ENCODE measurements at places on chromosomes 16 and 17.

GRCh38 chr17:6509031-6509771 lies 47.2 kb downstream of the PITPNM3 start:
- peak; percentile 69 for DNase-seq

DNA sequence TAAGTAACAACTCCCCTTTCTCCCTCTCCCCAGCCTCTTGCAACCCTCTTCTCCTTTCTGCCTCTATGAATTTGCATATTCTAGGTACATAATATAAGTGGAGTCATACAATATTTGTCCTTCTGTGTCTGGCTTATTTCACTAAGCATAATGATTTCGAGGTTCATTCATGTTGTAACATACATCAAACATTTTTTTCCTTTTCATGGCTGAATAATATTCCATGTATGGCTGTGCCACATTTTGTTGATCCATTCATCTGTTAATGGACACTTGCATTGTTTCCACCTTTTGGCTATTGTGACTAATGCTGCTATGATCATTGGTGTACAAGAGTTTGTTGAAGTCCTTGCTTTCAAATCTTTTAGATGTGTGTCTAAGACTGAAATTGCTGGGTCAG lies 17.6 kb upstream of the FA2H start:
- DNase-seq: no peak

DNA sequence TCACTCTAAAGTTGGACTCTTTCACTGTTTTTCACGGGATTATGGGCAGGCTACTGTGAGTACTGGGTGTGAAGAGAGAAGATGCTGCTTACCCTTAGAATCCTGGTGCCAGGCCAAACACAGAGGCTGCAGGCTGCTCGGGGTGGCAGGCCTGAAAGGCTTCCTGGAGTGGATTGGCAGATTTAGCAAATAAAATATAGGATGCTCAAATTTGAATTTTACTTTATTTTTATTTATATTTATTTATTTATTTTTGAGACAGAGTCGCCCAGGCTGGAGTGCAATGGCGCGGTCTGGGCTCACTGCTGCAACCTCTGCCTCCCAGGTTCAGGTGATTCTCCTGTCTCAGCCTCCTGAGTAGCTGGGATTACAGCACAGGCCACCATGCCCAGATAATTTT lies 14.9 kb upstream of the STAC2 start:
- DNase-seq: no peak

- no peak for DNase-seq
Observed at GRCh38 chr17:7509937-7510336, 25.8 kb downstream of the POLR2A start.

- DNase-seq: peak; percentile 85
Observed at GRCh38 chr17:27609611-27610303, 21.2 kb upstream of the LGALS9 start.

DNA sequence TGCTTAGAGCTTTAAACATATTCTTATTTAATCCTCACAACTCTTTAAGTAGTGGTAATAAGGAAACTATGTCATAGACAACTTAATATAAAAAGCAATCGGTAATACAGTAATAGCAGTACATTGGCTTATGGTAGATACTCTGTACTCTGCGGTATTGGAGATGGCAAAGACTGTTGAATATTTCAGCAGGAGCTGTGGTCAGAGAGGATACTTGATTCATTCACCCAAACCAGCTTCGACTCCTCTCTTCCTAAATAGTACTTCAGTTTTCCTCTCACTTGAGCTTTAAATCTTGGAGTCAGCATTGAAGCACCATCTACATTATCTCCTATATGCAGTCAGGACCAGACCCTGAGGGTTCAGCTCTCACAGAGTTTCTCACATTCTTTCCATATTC lies 169.3 kb downstream of the CYB561 start:
- DNase-seq: no peak

DNA sequence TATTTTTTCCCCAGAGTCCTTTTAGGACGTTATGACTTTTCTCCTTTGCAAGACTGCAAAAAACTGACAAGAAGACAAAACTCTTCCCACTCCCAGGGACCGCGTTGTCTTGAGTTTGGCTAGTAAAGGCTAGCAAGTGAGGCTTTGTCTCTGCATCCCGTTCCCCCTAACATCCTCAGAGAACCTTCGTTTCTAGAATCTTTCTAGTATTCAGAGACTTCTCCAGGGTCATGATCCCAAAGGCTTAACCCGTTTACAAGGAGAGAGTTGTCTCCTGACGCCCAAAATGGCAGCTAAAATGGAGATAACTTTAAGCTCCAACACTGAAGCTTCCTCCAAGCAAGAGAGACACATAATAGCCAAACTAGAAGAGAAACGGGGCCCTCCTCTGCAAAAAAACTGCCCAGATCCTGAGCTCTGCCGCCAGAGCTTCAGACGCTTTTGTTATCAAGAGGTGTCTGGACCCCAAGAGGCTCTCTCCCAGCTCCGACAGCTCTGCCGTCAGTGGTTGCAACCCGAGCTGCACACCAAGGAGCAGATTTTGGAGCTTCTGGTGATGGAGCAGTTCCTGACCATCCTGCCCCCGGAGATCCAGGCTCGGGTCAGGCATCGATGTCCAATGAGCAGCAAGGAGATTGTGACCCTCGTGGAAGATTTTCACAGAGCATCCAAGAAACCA lies 843 bp downstream of the ZNF174 start:
- peak; percentile 61 for DNase-seq

- DNase-seq: peak; percentile 46
Observed at GRCh38 chr16:17885659-17886207, 415.0 kb upstream of the XYLT1 start.

GRCh38 chr16:51797669-51798259 lies 646.7 kb upstream of the SALL1 start:
- DNase-seq: no peak

GRCh38 chr17:41098481-41098880 lies 539 bp upstream of the KRTAP4-8 start:
- no peak for DNase-seq

GRCh38 chr17:18143044-18143936 lies 34.7 kb downstream of the MYO15A start:
- DNase-seq: peak; percentile 95

DNA sequence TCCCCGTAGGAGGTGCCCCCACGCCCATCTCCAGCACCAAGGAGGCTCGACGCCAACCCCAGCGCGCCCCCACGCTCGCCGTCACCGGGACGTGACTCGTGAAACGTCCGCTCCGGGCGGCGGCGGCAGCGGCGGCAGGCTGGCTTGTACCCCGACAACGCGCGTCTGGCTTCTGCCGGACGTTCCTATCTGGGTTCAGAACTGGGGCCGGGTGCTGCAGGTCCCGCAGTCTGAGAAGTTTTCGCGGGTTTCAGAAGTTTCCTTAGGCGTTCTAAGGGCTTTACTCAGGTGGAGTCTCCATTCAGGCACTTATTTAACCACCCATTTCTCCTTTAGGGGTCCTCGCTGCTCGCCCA lies 672 bp upstream of the ALKBH5 start:
- DNase-seq: no peak

DNA sequence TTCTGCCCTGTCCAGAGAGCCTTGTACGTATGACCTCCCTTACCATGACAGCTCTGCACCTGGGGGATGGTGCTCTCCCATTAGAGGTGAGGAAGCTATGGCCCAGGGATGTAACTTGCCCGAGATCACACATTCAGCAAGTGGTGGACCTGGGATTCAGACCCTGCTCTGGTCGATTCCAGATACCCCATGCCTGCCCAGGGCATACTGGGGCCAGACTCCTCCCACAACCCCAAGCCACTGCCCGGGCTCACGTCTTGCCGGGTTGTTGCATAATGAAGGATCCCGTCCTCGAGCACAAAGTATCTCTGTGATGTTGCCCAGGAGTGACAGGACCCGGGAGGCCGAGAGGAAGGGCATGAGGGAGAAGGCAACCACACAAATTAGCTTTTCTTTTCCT lies 2.1 kb downstream of the OSBPL7 start:
- no peak for DNase-seq

- no peak for DNase-seq
Observed at GRCh38 chr16:4706871-4707270, 13.5 kb downstream of the NUDT16L1 start.

GRCh38 chr17:17822189-17822588 lies 14.6 kb downstream of the SREBF1 start:
- DNase-seq: no peak

GRCh38 chr16:6643080-6643686 lies 689.5 kb upstream of the RBFOX1 start:
- DNase-seq: peak; percentile 88

DNA sequence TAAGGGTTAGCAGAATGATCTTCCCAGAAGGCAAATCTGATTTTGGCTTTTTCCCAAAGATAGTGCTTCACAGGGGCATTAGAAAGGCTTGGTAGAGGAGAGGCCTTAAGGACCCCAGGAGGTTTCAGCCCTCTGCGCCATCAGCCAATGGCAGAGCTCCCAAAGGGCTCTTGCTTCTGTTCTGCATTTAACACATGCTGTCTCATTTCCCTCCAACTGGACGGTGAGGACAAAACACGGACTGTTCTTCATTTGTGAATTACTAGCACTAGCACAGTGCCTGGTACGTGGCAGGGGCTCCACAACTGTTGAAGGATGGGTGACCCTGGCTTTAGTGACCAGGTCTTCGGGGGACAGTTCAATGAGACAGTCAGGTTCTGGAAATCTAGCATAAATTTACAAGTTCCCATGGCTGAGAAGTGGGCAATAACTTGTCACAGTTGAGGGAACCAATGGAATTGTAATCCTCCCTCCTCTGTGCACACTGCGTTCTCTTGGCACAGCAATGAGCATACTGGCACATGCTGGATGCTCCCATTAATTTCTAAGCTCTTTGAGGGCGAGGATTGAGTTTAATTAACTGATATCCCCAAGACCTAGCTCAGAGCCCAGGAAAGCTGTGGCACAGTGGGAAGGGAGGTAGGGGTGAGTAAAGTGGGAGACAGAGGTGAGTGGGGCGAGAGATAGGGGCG lies 45.4 kb downstream of the COG7 start:
- DNase-seq: no peak

DNA sequence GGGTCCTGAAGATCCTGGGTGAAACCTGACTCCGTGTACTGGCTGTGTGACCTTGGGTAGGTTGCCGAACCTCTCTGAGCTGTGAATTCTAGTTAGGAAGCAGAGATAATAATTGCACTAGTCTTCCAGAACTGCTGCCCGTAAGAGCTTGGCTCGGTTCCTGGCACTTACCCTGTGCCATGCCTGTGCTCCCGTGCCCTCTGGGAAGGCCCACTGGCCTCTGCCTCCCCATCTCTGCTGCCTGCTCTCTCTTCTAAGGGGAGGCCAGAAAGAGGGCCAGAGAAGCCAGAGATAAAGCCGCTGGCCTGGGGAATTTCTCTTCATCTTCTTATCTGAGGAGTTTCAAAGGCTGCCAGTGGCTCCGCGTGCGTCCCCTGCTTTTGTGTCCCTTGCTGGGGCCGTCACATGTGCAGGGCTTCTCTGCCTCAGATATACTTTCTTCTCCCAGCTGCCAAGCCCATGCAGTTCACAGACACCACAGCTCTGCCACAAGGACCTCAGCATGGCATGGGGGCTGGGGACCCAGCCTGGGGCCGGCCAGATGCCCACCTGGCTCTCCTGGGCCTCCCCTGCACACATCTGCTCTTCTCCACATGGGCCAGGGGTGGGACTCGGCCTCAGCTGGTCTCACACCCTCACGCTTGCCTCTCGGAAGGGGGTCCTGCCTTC lies 145.2 kb downstream of the SDK2 start:
- no peak for DNase-seq

GRCh38 chr16:7344830-7345780 lies 12.5 kb downstream of the RBFOX1 start:
- no peak for DNase-seq

GRCh38 chr17:57550016-57550415 lies 195.1 kb downstream of the CCDC182 start:
- no peak for DNase-seq

DNA sequence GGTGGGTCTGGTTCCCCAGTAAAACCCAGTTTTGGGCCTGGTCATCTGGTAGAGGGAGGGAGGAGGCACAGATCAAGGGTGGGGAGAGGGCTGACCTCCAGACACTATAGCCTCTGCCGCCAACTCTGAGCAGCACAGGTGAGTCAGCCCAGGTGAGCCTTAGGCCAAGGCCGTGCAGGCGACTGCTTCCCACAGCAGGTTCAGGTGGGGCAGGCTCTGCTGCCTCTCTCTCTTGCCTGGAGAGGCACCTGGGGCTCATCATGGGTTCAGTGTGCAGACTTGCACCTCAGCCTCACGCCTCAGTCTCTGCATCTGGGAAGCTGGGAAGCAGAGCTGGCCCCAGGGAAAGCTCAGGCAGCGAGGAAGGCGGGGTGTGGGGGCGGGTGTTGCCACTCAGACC lies 37.8 kb upstream of the IL34 start:
- DNase-seq: peak; percentile 66

DNA sequence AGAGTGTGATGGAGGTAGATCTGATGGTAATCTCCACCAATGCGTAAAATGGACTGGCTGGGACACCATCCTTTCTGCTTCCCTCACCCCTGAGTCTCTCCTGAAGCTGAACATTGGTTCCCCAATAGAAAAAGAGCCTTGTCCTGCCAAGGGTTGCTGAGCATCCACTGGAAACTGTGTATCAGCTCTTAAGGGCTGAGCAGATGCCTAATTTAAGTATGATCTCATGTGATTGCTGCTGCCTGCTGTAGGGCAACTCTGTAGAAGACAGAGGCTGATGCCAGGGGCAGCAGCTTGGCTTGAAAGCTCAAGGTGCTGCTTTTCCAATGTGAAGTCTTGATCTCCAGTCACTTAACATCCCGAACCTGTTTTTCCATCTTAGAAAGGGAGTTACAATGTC lies 310.3 kb upstream of the CCL2 start:
- no peak for DNase-seq

DNA sequence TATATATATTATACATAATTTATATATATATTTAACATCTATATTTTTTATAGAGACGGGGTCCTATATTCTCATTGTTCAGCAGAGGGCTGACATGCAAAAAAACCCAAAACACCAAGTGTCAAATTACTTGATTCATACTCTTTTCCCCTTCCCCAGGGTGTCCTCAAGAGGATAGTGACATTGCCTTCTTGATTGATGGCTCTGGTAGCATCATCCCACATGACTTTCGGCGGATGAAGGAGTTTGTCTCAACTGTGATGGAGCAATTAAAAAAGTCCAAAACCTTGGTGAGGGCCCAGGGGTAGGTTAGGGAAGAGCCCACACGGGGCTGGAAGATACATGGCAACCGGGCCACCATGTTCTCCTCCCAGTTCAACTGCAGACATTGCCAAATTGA lies 11.0 kb downstream of the ITGAM start:
- no peak for DNase-seq

GRCh38 chr16:21100447-21100846 lies 50.2 kb downstream of the DNAH3 start:
- no peak for DNase-seq

- no peak for DNase-seq
Observed at GRCh38 chr16:11597235-11598095, 10.7 kb upstream of the LITAF start.

DNA sequence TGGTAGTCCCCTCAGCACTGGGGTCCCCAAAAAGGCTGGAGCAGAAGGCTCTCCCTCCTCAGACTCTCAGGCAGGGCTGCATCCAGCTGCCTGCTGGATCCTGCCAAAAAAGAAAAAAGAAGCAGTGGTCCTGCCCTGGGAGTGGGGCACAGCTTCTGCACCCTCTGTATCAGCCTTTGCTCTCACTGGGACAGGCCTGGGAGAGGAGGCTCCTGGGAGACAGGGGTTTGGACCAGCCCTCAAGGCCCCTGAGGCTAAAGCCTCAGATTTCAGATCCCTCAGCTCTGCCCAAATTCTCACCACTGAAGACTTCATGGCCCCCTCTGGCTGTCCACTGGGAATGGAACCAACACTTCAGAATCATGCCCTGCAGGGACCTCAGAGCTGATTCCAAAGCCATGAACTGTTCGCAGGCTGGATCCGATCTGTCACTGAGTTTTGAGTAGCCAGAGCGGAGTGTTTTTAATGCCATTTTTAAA lies 96.9 kb downstream of the C16orf78 start:
- DNase-seq: peak; percentile 28

GRCh38 chr16:65936096-65936495 lies 430.4 kb upstream of the CDH5 start:
- DNase-seq: no peak

All from endodermal cell (in vitro differentiated cells).